Activated CD8-positive, alpha-beta memory T cell treated with anti-CD3 and anti-CD28 coated beads for 1 hour (primary cell): ENCODE measurements at places on chromosomes 6 and 20.

GRCh38 chr6:25449774-25450173, 170.6 kb downstream of the CARMIL1 start:
- no peak for DNase-seq

DNA sequence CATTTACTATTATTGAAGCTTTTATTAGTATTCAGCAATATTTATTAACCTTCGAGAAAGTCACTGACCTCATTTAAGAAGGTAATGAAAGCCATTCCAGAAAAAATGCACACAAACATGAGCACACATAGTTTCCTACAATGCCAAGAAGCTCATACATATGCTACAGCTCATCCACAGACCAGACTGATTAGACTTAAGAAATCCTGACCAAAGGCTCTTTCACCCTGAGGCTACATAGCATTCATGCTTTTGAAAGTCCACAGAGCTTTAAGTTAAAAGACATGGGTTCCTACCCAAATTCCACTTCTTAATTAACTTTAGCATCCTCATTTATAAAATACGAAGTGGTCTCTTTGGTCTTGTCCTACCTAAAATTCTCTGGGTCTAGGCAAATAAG, 430.4 kb downstream of the TBC1D32 start:
- no peak for DNase-seq

DNA sequence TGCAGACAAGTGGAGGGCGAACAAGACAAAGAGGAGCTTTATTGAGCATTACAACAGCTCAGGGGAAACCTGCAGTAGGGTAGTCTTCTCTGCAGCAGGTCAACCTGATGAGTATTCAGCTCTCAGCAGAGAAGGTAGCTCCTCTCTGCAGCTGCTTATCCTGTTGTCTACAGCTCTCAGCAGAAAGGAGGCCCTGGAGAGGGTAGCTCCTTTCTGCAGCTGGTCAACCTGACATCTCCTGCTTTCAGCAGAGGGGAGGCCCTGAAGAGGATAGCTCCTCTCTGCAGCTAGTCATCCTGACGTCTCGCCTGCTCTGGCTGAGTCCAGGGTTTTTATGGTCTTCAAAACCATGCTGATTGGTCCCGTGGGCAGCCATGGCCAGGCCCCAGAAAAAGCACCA, 113.6 kb downstream of the CD24 start:
- DNase-seq: no peak

GRCh38 chr6:158815379-158815724, 3.8 kb downstream of the EZR start:
- DNase-seq: no peak

- DNase-seq: no peak
These were observed 339.2 kb upstream of the JAG1 start for GRCh38 chr20:11012975-11013374.

GRCh38 chr6:7194657-7195056, 86.9 kb downstream of the RREB1 start:
- DNase-seq: no peak

DNA sequence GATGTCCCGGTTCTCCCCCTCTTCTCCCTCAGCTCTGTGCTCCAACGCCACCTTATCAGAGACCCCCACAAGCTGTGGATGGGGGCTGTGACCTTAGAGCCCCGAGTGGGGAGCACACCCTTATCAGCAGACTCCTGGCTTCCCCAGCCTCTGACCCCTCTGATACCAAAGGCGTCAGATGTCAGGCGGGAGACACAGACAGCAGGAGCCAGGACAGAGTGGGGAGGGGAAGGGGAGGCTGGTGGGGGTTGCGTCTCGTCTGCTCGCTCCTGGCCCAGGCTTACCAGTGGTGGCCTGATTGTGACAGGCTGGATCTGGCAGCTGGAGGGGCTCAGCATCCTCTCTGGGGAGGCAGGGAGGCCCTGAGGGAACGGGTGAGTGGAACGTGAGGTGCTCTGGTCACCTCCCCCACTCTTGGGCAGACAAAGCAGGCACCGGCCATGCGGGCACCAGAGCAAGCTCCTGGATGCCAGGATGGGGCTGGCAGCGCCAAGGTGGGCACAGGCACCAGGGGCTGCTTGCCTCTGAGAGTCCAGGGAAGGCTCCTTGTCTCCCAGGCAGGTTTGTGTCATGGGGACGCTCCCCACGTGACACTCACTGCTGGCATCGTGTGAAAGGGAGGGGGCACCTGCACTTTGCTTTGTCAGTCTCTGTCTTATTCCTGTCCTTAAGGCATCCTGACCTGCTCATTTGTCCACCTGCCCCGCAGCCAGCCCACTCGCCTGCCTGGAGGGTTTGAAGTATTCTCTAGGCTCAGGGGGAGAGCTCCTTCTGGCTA, 27.8 kb upstream of the GATA5 start:
- no peak for DNase-seq

- no peak for DNase-seq
These were observed 204.0 kb downstream of the PTPRK start for GRCh38 chr6:128316258-128316929.

DNA sequence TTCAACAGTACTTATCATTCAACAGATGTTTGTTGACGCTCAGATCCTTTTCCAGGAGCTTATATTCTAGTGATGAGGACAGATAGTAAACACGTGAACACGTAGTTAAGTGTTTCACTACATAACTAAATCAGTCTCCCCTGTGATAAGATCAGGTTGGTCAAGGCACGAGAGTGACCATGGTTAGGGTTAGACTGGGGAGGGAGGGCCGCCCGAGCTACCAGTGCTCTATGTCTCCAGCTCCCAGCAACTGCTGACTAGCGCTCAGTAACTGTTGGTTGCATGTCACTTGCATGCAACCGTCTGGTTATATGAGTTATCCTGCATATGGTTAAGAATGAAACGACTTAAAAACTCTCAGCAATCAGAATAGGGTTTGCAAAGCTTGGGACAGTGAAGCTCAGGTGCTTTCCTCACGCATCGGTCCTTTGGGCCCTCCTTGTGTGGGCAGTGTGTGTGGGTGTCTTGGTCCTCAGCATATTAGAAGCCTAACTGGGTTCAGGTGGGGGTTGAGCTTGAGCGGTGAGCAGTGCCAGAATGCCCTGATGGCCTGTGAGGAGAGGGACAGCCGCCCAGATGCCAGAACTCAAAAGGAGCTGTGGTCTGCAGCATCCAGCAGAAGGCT, 120.8 kb downstream of the ARID1B start:
- no peak for DNase-seq

- no peak for DNase-seq
These were observed 127.9 kb downstream of the BACH2 start for GRCh38 chr6:90168693-90169131.

DNA sequence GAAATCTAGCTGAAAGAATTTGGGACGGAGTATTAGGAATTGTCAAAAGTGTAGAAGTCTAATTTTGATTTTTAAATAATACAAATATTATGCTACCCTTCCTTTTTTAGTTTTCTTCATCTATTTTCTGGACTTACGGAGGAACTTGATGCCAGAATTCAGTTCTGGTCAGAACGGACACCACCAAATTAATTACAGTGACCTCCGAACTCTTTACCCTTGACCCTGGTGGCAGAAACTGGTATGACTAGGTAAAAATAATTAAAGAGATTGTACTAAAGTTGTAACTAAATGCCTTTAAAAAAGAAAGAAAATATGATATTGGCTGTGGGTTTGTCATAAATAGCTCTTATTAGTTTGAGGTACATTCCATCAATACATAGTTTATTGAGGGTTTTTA, 751.1 kb upstream of the MAP3K7 start:
- no peak for DNase-seq

- peak; percentile 37 for DNase-seq
These were observed 1.3 kb downstream of the RGS19 start for GRCh38 chr20:64077876-64078551.

- no peak for DNase-seq
These were observed 4.9 kb downstream of the BMP6 start for GRCh38 chr6:7730784-7731227.

GRCh38 chr20:48877304-48877703, 44.2 kb upstream of the ARFGEF2 start:
- no peak for DNase-seq

DNA sequence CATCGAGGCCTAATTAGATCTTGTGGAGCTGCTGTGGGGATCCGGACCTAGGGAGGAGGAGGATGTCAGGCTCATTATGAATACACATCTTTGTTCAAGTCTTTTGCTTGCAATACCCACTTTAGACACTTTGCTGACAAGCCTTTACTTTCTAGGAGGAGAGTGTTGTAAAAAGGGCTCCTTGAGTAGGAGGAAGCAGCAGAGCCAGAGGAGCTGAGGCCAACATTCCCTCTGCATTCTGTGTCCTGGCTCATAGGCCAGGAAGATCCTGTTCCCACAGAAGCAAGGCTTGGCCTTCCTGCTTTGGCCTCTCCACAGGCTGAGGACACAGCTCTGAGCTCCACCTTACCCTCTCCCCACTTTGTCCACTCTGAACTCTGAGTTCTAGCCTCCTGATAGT, 67.1 kb downstream of the TPD52L1 start:
- no peak for DNase-seq

- DNase-seq: no peak
These were observed 55.0 kb downstream of the KIF13A start for GRCh38 chr6:17932330-17932852.

- no peak for DNase-seq
These were observed 45.2 kb downstream of the KIF16B start for GRCh38 chr20:16528078-16528477.

DNA sequence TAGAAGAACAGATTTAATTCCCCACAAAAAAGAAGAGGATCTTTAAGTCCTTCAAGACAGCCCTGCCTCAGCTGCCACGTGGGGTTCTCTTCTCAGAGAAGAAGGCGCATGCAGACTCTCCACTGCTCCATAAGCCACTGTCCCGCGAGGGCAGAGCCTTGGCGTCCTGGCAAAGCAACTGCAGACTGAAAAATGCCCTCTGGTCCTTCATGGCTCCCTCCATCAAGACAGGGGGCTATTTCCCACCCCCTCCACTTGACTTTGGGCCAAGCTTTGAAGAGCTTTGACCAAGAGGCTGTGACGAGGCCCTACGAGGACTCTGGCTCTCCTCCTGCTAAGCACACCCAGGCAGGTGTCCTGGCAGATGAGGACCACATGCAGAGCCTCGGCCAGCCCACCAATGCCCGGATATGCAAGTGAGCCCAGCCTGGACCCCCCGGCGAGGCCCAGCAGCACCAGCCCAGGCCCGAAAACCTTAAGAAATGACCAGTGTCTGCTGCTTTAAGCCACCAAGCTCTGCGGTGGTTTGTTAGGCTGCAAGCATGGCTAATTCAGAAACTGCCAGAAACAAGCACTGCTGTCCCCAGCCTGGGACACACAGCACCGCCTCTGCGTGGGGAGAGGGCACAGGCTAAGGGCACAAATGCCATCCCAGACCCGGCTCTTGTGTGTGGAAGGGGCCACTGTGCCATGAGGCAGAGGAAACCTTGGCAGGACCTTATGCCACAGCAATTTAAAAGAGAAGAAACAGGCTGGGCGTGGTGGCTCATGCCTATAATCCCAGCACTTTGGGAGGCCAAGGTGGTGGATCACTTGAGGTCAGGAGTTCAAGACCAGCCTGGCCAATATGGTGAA, 16.1 kb downstream of the GMEB2 start:
- DNase-seq: no peak

DNA sequence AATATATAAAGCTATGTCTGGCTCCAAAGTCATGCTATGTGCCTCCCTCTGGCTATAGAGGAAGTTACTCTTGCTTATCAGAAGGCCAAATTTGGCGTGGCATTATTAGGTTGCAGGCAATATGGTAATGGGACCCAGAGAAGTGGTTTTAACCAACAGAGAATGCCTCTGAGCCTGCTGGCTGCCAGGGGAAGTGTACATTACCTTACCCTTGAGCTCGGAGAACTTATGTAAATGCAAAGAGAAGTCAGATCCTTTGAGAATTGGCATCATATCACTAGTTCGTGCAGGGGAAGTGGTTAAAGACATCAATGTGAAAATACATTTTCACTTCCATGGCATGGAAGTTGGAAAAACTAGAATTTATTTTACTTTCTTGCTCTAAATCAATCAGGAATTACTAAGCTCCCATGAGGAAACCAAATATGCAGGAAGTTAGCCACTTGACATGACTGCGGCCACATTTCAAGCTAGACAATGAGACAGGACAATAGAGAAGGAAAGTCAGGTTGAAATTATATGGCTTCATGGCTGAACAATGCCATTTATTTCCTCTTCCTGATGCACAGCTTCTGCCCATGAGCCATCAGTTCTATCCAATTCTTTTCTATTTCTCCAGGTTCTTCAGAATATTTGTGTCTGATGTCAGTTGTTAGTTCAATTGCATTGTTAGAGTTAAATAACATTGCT, 134.0 kb upstream of the PHACTR1 start:
- no peak for DNase-seq

DNA sequence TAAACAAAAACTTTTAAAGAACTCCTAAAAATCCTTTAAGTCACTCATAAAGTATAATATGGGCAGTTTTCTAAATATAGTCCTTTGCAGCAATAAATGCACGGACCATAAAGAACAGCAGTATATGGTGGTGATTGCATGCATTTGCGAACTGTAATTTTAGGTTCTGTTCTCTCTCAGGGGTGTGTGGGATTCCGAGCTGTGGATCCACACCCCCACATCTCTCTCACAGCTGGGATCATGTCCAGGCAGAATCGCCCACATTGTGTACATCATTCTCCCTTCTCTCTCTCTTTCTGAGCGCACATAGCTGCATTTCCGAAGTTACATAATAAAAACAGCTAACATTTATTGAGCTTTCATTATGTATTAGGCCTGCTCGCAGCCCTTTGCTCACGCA, 28.6 kb downstream of the SLC52A3 start:
- no peak for DNase-seq

GRCh38 chr6:165749163-165749562, 86.1 kb upstream of the PDE10A start:
- DNase-seq: no peak

- no peak for DNase-seq
These were observed 271.2 kb upstream of the THEMIS start for GRCh38 chr6:128172081-128172480.

GRCh38 chr6:161228921-161229591, 44.8 kb downstream of the AGPAT4 start:
- DNase-seq: no peak

- DNase-seq: no peak
These were observed 273.5 kb downstream of the COL12A1 start for GRCh38 chr6:74932232-74932888.

DNA sequence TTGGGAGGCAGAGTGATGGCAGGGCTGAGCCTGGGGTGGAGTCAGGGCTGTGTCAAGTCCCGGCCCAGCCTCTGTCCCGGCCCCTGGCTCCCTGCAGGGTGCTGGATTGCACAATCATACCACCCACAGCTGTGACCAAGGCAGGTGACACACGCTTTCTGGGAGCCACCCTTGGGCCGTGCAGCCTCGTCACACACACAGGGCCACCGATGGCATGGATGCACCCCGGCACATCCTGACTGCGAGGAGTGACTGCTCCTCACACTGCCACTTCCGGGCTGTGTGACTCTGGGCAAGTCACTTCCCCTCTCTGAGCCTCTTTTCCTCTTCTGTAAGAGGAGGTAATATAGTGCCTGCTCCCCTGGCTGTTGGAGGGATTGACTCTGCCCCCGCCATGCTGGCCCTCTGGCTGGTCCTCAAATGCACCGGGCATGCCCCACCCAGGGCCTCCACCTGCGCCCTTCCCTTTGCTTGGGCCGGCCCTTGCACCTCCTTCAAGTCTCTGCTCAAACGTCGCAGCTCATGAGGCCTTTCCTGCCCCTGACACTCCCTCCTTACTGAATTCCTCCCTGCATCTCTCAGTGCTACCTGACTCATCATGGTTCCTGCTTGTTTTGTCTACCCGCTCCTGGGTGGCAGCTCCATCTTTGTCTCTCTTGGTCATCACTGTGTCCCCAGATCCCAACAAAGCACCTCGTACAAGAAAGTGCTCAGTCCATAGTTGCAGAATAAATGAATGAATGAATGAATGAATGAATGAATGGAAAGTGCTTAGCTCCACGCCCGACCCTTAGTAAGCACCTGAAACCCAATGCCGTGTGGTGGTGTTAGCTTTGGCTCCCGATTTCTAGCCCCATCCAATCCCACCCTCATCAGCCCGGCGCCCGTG, 93.5 kb downstream of the CEBPB start:
- DNase-seq: no peak
